ENCODE measurements at places on chromosomes 2 and 18.

GRCh38 chr18:43481069-43481468 is 203.8 kb upstream of the SYT4 start:
- DNase-seq: no peak

DNA sequence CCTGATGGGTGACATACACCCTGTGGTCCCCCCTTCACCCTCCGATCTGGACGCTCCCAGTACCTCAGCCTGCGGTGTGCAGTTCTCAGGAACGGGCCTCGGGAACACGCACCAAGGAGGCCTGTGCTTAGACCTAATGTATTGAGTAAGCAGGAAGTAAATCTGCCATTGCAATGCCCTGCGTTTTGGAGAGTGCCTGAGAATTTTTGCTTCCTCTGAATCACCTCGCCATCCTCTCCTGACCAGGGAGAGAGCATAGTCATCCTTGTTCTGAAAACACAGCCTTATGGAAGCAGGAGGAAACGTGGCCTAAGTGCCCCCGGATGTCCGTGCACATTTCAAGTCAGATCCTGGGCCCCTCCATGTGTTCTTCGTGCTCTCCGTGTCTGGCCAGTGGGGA is 272.2 kb downstream of the NDUFA10 start:
- DNase-seq: no peak

- no peak for DNase-seq
Measured at GRCh38 chr18:518081-518480, 17.6 kb upstream of the COLEC12 start.

GRCh38 chr2:2156881-2157280 is 174.2 kb downstream of the MYT1L start:
- DNase-seq: no peak

GRCh38 chr18:57057890-57058289 is 89.0 kb upstream of the BOD1L2 start:
- DNase-seq: no peak

DNA sequence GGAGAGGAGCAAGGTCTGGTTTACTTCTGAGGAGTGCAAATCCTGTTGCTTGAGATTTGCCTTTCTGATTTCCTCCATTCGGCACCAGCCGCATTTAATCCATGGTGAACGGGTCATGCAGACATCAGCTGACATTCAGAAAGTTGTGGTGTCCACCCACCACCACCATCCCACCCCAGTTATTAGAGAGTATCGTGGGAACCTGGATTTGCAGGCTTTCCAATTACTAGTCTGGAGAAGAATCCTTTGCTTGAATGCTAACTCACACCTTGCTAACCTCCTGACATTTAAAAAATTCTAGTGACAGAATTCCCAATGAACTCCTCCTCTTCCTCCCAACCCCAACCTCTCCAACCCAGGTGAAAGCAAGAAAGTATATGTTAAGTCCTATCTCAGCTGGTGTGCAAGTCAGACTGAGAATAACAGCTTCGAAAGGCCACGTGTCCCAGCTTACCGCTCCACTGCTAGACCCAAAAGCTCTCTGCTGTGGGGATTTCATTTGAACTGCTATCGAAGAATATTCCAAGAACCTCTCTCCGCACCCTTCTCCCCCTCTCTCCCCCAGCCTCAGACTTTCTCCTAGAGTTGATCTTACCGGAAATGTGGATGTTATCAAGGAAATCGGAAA is 17.7 kb downstream of the BCL11A start:
- DNase-seq: no peak

- no peak for DNase-seq
Measured at GRCh38 chr2:99918389-99918788, 224.0 kb downstream of the AFF3 start.

GRCh38 chr2:240624950-240625621 is at the start of gene GPR35:
Gene GPR35, plus strand, starts transcription at chr2:240625480. Its CDS starts 4,473 bp downstream, at chr2:240629953.
- peak; percentile 51 for DNase-seq

DNA sequence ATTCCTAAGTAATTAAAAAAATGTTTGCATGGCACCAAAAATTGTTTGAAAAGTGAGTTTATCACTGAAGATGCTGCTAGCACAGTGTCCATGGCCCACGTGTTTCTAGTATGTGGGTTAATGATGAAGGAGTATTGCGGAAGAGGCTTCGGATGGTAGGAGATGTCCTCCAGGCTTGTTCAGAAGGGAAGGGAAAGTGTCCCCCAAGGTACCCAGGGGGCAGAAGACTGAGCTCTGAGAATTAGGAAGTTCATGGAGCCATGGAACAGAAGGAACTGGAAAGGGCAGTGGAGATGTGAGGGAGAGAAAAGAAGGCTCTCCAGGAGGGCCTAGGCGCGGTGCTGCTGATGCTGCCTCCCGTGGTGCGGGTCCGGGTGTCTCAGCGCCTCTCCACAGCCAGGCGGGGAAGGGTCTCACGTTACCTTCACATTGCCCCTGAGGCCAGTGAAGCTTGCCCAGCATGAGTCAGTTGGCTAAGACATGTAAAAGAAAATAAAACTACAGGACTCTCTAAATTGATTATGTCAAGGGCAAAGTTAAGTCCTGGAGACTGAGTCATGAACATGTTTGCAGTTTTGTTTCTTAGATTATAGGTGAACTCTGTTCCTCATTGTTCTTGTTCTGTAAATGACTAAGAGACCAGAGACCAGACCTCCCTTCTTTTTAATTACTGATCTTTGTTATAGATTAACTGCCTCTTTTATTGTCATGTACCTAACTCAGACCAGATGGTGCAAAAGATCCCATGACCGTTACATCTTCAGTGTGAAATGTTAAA is 89.0 kb downstream of the MTCL1 start:
- no peak for DNase-seq

DNA sequence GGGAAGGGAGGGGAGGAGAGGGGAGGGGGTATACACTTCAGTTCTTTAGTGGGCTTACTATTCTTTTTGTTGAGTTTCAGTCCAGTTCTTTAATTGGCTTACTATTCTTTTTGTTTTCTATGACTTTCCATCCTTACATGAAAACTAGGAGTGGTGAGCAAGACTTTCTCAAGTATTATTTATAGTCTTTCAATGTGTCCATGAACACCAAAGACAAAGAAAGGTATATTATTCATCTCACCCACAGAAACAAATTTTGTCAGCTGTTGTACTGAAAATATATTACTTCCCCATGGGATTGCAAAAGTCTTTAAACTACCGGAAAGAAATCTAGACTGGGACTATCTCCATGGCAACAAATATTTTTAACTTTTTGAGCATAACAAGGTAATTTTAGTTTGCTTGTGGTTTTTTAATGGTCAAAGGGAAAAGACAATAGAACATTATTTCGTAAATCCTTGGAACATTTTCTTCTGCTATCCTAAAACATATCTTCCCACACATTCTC is 17.6 kb downstream of the ADAM17 start:
- no peak for DNase-seq

DNA sequence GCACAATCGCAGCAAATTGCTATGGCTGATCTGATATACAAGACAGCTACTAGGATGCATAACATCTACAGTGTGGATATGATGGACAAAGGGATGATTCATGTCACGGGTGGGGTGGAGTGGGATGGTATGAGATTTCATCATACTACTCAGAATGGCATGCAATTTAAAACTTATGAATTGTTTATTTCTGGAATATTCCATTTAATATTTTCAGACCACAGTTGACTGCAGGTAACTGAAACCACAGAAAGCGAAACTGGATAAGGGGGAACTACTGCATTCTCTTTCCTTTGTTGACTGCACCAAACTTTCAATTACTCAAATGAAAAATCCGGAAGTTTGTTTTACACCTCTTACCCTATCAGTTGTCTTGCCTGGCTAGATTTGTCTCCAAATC is 94.4 kb upstream of the NEUROD1 start:
- DNase-seq: no peak

DNA sequence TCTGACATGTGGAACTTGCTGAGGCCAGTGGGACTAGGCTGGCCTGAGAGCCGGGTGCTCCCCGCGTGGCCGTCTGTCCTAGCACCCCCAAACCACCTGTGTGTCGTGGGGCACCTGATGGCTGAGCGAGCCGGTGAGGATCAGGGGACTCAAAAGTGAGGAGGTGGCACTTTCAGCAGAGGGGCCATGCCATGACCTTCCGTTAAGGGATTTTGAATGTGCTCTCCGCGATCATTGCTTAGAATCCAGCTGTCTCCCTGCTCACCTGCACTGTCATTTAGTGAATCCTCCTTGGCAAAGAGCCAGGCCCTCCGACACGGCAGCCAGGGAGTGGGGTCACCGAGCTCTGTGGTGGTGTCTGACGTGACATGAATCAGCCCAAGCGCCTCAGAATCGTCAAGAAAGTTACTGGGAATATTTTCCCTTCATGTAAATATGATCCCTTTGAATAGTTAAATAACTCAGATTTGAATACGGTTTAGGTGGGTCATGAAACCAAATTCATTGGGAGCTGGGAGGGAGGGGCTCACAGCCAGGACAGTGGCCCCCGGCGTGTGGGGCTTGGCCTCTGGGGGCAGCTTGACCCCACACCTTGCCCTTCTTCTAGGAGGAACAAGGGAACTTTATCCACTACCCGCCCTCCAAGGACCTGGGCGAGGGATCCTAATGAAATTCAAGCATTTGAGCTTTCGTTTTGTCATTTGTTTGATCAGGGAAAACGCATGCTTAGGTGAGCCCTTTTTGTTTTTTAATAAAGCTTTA is 9.5 kb downstream of the NFATC1 start:
- DNase-seq: no peak

DNA sequence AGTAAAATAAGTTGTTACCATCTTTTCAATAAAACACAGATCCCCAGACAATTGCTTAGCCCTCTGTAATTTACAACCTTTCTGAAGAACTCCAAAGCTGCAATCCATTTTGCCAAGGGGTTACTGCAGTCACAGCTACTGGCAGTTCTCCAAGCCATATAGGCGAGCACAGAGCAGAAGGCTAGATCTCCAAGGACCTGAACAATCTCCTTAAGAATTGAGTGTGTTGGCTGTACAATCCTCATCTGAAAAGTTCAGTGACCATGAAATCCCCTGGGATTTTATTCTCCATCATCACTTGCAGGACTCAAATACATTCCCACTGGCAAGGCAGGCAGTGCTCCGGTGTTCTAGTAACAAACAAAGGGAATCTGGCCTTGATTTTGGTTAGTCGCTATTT is 103.9 kb upstream of the LRP1B start:
- DNase-seq: no peak

DNA sequence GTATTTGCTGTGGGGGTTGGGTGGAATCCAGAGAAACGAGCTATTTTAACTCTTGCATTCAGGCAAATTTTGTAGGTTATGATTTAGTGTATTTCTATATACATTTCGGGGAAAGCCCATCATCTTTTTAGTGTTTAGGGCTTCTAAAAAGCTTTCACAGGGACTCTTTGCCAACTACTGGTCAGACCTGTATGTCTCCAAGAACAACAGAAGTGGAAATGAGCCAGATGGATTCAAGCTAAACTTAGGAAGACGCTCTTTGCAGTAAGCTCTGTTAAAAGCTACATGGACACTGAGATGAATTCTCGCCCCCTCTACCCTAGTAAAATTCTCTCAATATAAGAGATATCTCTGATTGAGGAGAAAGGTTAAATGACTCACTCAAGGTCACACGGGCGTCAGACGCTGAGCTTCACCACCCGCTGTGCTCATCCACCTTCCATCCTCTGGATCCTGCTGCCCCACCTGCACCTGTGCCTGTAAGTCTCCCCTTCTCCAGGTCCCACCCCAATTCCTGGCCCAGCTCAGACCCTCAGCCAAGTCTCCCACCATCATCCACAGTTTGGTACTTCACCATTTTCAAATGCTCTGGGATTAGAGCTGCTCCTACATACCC is 85.6 kb downstream of the MARCHF4 start:
- DNase-seq: no peak

- DNase-seq: no peak
Measured at GRCh38 chr2:174495365-174496012, 8.7 kb upstream of the GPR155 start.

GRCh38 chr2:111029181-111029927 is 91.4 kb upstream of the BCL2L11 start:
- no peak for DNase-seq

DNA sequence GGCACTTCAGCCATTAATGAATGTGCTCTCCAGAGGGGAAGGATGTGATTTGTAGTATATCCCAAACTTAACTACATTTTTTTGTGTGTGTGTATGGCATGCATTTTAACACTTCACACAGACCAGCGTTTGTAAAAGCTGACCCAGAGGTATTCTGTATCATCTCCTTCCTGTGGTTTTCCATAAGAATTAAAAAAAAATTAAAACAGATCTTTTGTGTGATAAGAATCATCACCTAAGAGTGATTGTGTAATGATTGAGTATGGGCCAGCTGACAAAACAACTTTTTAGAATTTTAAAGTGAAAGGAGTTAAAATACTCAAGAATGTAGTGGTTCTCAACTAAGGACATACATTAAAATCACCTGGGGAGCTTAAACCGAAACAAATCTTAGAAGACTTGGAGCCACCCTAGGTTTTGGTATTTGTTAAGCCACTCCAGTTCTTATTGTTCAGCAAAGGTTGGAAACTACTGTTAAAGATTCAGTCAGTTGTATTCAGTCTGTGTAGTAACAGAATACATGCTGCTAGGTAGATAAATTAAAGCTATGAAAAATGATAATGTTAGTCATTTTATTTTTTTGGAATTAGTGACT is 120.1 kb downstream of the HAUS1 start:
- no peak for DNase-seq

GRCh38 chr2:228841475-228841874 is 429.6 kb downstream of the PID1 start:
- DNase-seq: no peak

DNA sequence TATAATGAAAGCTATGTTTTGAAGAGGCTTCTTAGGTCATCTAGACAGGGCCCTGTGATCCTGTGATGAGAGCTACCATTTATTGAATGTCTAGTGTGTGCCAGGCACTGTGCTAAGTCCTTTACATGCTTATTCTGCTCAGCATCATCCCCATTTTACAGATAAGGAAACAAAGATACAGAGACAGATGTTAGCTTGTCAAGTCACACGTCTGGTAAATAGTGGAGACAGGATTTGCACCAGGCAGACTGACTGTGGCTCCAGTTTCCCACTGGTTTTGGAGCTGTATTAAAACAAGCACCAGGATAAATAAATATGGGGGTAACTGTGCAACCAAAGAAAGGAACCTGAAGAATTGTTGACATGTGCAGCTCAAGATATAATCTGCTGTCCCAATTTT is 19.2 kb upstream of the EML6 start:
- DNase-seq: no peak

DNA sequence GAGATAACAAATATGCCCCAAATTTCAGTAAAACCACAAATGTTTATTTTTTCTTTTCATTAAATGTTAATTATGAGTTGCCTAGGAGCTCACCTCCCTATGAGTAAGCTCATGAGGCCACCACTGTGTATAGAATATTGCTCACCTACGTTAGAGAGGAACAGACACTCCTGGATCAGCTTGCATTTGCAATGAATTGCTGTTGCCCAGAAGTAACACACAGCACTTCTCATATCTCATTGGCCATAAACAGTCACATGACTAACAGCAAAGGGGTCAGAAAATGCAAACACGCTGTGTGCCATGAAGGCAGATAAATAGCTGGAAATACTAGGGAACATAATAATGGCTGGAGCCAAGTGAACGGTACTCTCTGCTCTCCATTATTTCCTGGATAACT is 89.0 kb upstream of the GALNT5 start:
- no peak for DNase-seq

- no peak for DNase-seq
Measured at GRCh38 chr2:7725850-7726242, 808.6 kb downstream of the RNF144A start.

Measured in H4 (cell line).